Hepatocyte (in vitro differentiated cells): ENCODE measurements at places on chromosomes 13 and 19.

DNA sequence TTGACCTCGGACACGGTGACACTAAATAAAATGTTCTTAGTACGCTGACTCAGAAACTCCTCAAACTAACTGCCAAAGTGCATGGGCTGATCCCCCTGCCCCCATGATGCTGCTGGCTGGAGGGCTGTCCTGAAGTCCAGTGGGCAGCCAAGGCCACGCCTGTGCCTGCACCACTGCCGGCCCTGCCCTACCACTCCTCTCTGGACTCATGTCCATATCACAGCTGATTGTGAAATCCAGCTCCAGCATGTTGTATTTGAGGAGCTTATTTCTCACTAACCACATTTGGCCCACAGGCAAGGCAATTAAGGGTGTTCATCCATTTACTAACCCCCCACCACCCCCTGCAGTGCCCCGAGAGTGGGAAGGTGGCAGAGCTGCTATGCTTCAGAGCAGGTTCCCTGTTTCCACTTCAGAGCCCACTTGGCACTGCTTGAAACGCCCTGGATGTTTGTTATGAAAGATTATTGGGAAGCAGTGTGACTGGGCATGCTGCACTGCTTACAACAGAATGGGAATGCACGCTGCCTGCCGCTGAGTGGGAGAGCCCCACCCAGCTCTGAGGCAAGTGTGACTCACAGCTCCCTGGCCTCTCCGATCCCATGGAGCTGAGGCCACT lies 114.0 kb downstream of the UQCRFS1 start:
- DNase-seq, result peak; percentile 75

GRCh38 chr19:35142606-35143230 lies 337 bp upstream of the FXYD7 start:
- peak; percentile 72 for DNase-seq

GRCh38 chr13:110648146-110648819 lies 32.9 kb downstream of the NAXD start:
- DNase-seq, result no peak

GRCh38 chr13:21573920-21574712 lies 29.9 kb downstream of the MICU2 start:
- DNase-seq, result no peak

DNA sequence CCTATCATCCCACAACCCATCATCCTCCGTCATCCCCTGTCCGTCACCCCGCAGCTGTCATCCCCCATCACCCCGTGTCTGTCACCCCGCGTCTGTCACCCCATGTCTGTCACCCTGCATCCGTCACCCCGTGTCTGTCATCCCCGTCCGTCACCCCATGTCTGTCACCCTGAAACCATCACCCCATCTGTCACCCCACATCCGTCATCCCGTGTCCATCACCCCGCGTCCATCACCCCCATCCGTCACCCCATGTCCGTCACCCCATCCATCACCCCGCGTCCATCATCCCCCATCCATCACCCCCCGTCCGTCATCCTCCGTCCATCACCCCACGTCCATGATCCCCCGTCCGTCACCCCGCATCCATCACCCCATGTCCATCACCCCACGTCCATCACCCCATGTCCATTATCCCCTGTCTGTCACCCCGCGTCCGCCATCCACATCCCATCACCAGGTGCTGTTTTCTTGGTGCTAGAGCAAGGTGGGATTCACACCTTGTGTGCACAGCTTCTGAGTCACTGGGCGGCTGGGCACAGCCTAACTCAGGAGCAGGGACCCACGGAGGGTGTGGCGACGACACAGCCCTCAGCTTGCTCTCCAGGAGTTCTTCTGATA lies 24.2 kb downstream of the RASA3 start:
- DNase-seq, result no peak

DNA sequence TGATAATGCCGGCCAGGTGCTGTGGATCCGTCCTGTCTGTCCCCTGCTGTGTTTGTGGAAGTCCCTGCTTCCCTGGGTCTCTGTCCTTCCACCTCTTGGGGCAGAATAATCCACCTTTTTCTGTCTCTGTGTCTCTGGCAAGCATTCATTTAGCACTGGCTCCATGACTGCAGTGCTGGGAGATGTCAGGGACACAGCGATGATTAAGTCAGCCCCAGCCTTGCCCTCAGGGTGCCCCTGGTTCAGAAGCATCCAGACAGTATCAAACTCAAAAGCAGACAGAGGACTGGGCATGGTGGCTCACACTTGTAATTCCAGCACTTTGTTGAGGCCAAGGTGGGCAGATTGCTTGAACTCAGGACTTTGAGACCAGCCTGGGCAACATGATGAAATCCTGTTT lies 1.5 kb downstream of the HIPK4 start:
- DNase-seq, result no peak

DNA sequence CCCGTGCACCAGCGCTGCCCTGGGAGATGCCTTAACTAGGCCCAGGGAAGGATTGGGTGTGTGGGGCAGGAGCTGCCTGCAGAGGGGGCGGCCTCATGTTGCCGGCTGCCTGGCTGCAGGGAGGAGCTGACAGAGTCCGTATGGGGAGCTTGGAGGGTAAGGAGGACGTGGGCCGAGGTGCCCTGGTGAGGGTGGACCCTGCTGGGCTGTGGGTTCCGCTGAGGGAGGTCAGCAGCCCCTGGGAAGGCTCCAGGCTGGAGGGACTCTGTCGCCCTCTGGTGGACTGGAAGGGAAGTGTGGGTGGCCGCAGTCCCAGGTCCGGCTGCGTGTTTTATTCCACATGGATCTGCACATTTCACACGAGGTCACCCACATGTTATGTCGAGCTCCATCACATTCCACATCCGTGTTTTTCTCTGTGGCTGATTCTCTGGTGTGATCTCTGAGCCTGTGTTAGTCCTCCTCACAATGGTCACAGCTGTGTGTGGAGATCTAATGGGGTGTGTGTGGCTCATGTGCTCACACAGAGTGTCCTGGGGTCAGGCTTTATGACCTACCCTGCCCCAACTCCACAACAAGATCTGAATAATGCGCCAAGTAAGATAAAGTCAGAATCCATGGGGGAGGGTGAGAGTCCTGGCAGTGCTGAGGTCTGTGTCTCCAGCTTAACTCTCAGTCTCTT lies 1.8 kb upstream of the CEACAM8 start:
- DNase-seq, result peak; percentile 41

GRCh38 chr13:109684824-109685202 lies 101.6 kb downstream of the IRS2 start:
- peak; percentile 41 for DNase-seq

GRCh38 chr13:59527500-59527899 lies 636.2 kb downstream of the DIAPH3 start:
- DNase-seq, result no peak

- no peak for DNase-seq
Observed at GRCh38 chr13:29674532-29674931, 79.0 kb upstream of the SLC7A1 start.

DNA sequence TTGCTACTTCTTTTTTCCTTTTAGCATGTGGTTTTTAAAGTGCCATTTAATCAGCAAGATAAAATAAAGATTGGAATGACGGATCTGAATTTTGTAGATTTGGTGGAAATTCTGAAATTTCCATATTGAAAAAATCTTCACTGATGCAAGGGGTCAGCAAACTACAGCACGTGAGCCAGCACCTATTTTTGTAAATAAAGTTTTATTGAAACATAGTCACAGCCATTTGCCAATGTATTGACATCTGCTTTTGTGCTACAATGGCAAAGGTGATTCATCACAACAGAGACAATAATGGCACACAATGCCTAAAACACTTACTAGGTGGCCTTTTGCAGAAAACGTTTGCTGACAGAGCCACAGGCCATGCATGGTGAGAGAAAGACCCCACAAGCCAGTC lies 226.4 kb downstream of the ABCC4 start:
- DNase-seq, result no peak

- DNase-seq, result no peak
Observed at GRCh38 chr13:99357131-99357596, 50.0 kb upstream of the GPR183 start.

- DNase-seq, result no peak
Observed at GRCh38 chr19:50341091-50341564, 12.0 kb upstream of the KCNC3 start.

DNA sequence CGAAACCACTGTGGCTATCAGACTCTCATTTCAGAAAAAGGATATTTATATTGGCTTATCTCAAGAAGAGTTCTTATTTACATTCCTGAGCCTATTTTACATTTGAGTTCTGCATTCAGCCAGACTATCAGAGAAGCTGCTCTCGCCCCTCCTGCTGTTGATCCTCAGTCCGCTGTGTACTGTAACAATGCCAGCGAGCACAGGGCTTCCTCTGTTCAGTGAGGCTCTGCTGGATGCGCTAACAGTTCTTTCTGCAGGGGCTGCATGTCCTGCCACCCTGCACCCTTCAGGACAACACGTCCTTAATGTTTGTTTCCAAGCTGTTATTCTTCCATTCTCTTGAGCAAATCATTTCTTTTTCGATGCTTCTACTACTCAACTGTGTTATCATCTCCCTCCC lies 463.7 kb upstream of the SGCG start:
- DNase-seq, result no peak

DNA sequence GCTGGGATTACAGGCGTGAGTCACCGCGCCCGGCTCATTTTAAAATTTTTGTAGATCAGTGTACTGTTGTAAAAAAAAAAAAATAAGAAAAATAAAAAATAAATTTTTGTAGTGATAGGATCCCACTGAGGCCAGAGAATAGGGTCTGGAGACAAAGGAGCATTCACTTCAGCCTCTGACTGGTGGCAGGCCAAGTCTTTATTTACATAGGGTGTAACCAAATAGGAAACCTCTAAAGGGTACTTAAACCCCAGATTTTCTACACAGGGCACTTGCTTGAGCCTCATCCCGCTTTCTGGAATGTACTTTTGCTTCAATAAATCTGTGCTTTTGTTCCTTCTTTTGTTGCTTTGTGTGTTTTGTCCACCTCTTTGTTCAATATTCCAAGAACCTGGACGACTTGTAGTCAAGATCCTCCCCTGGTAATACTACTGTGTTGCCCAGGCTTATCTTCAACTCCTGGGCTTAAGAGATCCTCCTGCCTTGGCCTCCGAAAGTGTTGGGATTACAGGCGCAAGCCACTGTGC lies 2.1 kb upstream of the PDCD2L start:
- DNase-seq, result no peak

GRCh38 chr19:40257096-40257517 lies 28.0 kb downstream of the AKT2 start:
- DNase-seq, result no peak
